ENCODE measurements at places on chromosomes 3 and 15. TPM values are rescaled to one million over a fixed set of nuclear protein-coding genes. Genes with fewer than 3 reads are reported as not detected.

The ATG7 gene
- 45.1 TPM for total RNA-seq

The TMEM266 gene
- total RNA-seq: not detected

The IRAK2 gene
- total RNA-seq: 1.3 TPM

The P2RY13 gene
- not detected for total RNA-seq

- H3K27ac ChIP-seq: no peak overlapping the region
- H3K27me3 ChIP-seq: peaks cover 8% of the 10 kb centered on the region
- H3K4me3 ChIP-seq: no peak overlapping the region
- H3K4me1 ChIP-seq: no peaks in the 10 kb centered on the region
- no peak for DNase-seq
Measured at GRCh38 chr3:102354818-102355515, 79.8 kb upstream of the ZPLD1 start.

DNA sequence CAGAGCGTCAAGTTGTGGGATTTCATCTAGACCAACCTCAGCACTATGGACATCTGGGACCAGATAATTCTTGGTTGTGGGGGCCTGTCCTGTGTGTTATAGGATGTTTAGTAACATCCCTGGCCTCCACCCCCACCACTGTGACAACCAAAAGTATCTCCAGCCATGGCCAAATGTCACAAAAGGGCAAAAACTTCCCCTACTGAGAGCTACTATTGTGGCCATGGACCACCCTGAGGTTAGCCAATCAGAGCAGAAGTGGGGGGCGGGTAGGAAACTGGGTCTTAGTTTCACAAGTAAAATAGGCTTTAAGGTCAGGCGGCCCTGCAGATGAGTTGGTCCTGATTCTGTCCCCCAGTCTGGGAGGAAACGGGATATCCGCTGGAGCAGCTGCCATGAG, 25.4 kb downstream of the KIF7 start:
- H3K36me3 ChIP-seq: peaks cover 46% of the 10 kb centered on the region
- H3K27ac ChIP-seq: no peak overlapping the region
- no peaks in the 10 kb centered on the region for H3K4me1 ChIP-seq
- DNase-seq: no peak
- H3K27me3 ChIP-seq: no peaks in the 10 kb centered on the region
- no peak overlapping the region for H3K4me3 ChIP-seq

GRCh38 chr3:36394176-36394575, 13.9 kb downstream of the STAC start:
- no peak overlapping the region for H3K4me3 ChIP-seq
- no peaks in the 10 kb centered on the region for H3K36me3 ChIP-seq
- no peak overlapping the region for H3K27ac ChIP-seq
- H3K4me1 ChIP-seq: no peaks in the 10 kb centered on the region

DNA sequence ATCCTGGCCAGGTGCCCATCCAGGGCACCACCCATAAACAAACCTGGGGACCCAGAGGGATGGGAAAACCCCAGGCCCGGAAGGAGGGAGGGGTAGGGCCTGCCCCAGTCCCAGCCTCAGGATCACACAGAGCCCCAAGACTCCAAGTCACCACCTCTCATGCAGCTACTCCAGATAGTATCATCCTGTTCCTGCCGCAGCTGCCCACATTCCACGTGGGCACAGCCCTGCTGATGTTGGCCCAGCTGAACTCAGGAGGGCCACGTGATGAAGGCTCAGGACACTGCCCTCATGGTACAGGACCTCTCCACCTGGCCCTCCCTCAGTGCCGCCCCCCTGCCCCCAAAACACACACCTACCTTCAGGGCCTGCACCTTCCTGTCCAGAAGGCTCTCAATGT, 69.5 kb downstream of the CACNA2D2 start:
- H3K27me3 ChIP-seq: peaks cover 24% of the 10 kb centered on the region
- H3K27ac ChIP-seq: no peak overlapping the region
- DNase-seq: no peak
- H3K4me3 ChIP-seq: no peak overlapping the region

- peak; percentile 95 for DNase-seq
- peaks cover 41% of the 10 kb centered on the region for H3K36me3 ChIP-seq
- H3K4me1 ChIP-seq: peaks cover 46% of the 10 kb centered on the region
- H3K27me3 ChIP-seq: no peaks in the 10 kb centered on the region
- peak within 1 kb of the TSS; percentile 96 for H3K4me3 ChIP-seq
Measured at GRCh38 chr3:186783058-186783730, at the start of gene EIF4A2. EIF4A2 (plus strand) TSS chr3:186783577; CDS start chr3:186783611, 34 bp downstream.

- peaks cover 23% of the 10 kb centered on the region for H3K36me3 ChIP-seq
- no peak overlapping the region for H3K4me3 ChIP-seq
- peaks cover 35% of the 10 kb centered on the region for H3K4me1 ChIP-seq
Measured at GRCh38 chr15:59168536-59168935, 38.1 kb upstream of the LDHAL6B start.

GRCh38 chr15:39269352-39269751, 311.5 kb upstream of the THBS1 start:
- H3K4me1 ChIP-seq: peaks cover 34% of the 10 kb centered on the region
- H3K27ac ChIP-seq: no peak overlapping the region
- H3K27me3 ChIP-seq: no peaks in the 10 kb centered on the region
- no peak for DNase-seq
- no peaks in the 10 kb centered on the region for H3K36me3 ChIP-seq

DNA sequence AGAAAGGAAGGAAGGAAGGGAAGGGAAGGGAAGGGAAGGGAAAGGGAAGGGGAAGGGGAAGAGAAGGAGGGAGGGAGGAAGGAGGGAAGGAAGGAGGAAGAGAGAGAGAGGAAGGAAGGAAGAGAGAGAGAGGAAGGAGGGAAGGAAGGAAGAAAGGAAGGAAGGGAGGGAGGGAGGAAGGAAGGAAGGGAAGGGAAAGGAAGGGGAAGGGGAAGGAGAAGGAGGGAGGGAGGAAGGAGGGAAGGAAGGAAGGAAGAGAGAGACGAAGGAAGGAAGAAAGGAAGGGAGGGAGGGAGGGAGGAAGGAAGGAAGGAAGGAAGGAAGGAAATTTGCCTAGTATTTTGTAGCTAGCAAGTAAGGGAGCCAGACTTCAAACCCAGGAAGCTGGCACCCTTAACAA, 583.9 kb downstream of the RBMS3 start:
- no peak overlapping the region for H3K27ac ChIP-seq
- no peaks in the 10 kb centered on the region for H3K4me1 ChIP-seq
- H3K27me3 ChIP-seq: no peaks in the 10 kb centered on the region
